ENCODE measurements at places on chromosomes 2 and 18. TPM values are rescaled to one million over a fixed set of nuclear protein-coding genes. Genes with fewer than 3 reads are reported as not detected.

- DNase-seq = no peak
- H3K36me3 ChIP-seq = no peaks in the 10 kb centered on the region
- H3K4me3 ChIP-seq = no peak overlapping the region
Observed at GRCh38 chr2:28681606-28682005, 70.0 kb upstream of the PPP1CB start.

Gene EHD3
- polyA plus RNA-seq = 4.6 TPM

GRCh38 chr18:63180971-63181376, 138.6 kb downstream of the BCL2 start:
- no peak for DNase-seq
- peak overlapping the region; percentile 74 for H3K27ac ChIP-seq
- peaks cover 93% of the 10 kb centered on the region for H3K4me1 ChIP-seq
- no peak overlapping the region for H3K4me3 ChIP-seq

DNA sequence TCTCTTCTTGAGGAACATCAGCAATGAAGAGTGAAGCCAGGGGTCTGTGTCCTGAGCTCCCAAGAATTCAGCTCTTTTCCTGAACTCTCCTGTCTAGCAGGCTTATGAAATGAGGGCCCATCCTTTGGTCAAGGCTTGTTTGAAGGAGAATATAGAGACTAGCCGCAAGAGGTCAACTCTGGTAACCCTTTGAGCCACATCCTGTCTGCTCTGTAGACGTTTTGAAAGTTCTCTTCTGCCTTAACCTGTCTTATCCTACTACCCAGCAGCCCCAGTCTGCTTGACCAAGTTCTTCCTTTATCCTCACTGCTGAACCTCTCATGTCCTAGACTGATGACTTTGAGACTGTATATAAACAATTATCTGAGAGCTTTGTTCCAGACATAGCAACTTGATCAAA, 5.4 kb downstream of the SEMA4F start:
- DNase-seq = no peak
- H3K4me3 ChIP-seq = no peak overlapping the region
- peaks cover 7% of the 10 kb centered on the region for H3K27me3 ChIP-seq
- H3K36me3 ChIP-seq = no peaks in the 10 kb centered on the region
- H3K27ac ChIP-seq = no peak overlapping the region
- H3K4me1 ChIP-seq = peaks cover 13% of the 10 kb centered on the region

DNA sequence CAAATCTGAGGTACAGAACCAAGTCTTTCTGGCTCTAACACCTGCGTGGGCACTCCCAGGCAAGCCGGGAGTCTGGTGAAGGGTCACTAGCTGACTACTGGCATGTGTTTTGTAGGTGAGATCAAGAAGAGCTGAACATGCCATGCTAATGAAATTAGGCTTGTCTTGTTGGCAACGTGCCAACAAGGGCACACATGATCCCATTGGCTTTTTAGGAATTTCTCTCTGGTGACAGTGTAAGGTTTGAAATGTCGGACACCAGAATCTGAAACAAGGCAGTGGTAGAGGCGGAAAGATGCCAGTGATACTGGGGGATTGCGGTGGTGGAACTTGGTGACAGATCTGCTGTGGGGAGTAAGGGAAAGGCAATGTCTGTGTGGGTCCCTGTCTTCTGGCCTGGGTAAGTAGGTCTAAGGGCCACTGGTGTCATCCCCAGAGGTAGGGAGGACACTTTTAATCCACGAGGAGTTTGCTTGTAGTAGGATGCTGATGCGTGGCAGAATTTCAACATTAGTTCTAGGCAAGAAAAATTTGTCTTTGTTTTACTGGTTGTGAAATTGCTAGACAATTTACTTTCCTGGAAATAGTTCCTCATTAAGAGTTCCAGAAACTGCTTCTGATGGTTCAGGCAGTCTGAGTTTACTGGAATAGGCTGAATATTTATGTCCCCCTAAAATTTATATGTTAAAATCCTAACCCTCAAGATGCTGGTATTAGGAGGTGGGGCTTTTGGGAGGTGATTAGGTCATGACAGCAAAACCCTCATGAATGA, 52.6 kb upstream of the ACMSD start:
- H3K4me3 ChIP-seq = no peak overlapping the region
- no peaks in the 10 kb centered on the region for H3K27me3 ChIP-seq
- H3K4me1 ChIP-seq = no peaks in the 10 kb centered on the region
- no peak overlapping the region for H3K27ac ChIP-seq
- H3K36me3 ChIP-seq = no peaks in the 10 kb centered on the region

DNA sequence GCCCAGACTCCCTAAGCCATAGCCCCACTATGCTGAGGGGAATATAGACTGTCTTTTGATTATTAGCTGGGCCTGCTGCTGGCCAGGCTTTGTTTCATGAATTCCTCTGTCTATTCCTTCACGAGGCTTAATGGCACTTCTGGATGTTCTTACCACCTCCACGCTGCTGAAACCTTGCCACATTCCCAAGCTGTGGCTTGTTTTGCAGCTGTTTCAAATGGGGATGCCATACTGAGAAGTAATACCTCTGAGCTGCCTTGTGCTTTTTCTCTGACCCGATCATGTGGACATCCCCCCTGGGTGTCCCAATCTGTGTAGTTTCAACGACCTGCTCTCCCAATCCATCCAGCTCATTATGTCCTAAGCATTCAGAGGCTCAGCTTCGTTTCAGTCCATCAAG, 114.1 kb downstream of the ICOS start:
- no peaks in the 10 kb centered on the region for H3K4me1 ChIP-seq
- H3K36me3 ChIP-seq = no peaks in the 10 kb centered on the region
- H3K27ac ChIP-seq = no peak overlapping the region
- DNase-seq = no peak
- H3K27me3 ChIP-seq = no peaks in the 10 kb centered on the region
- no peak overlapping the region for H3K4me3 ChIP-seq

Gene BBS5
- polyA plus RNA-seq = 3.4 TPM

DNA sequence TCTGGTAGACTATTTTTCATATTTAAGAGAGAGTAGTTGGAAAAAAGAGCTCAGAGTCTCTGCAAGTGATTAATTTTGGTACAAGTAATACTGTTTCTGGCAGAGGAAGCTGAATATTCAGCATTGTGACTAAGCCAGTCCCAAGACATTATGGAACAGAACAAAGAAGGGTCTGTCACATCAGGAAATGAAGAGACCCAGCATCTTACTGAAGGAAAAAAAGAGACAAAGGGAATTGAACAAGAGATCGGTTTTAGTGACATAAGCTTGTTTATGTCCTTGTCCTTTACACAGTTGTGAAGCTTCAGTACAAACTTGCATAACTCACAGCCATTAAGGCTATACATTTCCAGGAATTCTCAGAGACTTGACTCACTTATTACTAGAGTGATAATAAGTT, 568.5 kb upstream of the SLC8A1 start:
- DNase-seq = no peak
- no peak overlapping the region for H3K27ac ChIP-seq
- H3K36me3 ChIP-seq = no peaks in the 10 kb centered on the region
- H3K4me3 ChIP-seq = no peak overlapping the region
- no peaks in the 10 kb centered on the region for H3K27me3 ChIP-seq

Measured in spleen (tissue), 13 donors.